ENCODE measurements at places on chromosomes 6 and 20.

GRCh38 chr6:34606477-34607265 is 50.5 kb upstream of the SPDEF start:
- DNase-seq = no peak

- no peak for DNase-seq
Measured at GRCh38 chr6:34970488-34970887, 81.4 kb downstream of the ANKS1A start.

DNA sequence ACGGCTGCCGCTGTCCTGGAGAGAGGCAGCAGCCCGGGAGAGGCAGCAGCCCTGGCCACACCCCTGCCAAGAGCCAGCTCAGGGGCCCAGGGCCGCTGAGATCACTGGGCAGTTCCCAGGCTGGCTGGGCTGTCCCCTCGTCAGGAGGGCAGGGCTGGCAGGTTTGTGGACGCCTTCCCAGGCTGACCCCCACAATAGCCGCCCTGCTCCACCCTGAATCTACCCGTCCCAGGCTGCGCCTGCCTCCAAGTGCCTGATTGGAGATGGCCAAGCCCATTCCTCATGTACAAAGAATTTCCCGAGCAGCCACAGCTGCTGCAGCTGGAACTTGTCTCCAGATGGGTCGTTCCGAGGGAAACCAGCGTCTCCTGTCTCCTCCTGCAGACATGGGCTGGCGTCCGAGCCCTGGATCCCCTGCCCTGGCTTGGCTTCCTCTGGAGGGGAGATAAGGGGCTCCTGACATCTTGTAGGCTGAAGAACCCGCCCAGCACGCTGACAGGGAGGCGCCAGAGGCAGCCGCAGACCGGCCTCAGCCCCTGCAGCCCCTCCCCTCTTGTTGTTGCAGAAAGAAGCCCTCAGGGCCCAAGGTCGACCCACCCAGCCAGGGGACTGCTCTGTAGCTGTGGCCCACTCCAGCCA is 9.4 kb upstream of the GATA5 start:
- DNase-seq = no peak

GRCh38 chr6:781350-781961 is 88.5 kb upstream of the EXOC2 start:
- DNase-seq = no peak

- DNase-seq = no peak
Measured at GRCh38 chr20:3730803-3731672, 1.4 kb upstream of the HSPA12B start.

DNA sequence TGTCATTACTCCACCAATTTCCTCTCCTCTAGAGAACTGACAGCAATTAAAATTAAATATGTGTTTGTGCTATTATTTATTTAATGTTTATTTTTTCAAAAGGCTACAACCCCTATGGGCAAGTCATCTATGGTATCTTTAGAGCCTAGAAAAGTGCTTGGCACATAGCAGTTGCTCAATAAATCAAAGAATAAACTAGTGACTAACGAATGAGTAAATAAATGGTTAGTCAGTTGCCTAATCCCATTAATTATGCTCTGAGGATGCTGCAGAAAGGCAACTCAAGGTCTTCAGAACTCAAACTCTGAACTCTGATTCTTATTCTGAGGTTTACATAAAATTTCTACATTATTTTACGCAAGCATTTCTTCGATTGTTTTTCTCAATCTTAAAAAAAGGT is 193.0 kb upstream of the TSHZ2 start:
- no peak for DNase-seq

DNA sequence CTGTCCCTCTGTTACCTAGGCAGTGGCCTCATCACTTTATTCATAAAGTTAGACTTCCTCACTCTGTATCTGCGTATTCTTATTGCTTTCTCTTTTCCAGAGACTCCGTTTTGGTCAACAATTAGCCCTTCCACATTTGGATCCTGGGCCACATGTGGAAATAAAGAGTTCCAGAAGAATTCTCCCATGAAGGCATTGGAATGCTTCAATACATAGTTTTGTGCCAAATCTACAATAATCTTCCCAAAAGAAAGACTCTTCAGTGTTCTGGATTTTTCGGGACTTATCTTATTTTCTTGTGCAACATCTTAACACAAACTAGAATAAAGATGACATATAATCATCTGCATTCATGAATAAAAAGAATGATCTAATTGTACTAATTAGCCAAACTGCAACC is 187.7 kb upstream of the BMP2 start:
- DNase-seq = no peak

GRCh38 chr6:23533944-23534343 is 592.1 kb upstream of the NRSN1 start:
- DNase-seq = no peak

GRCh38 chr6:105985816-105986632 is 100.1 kb upstream of the PRDM1 start:
- no peak for DNase-seq

DNA sequence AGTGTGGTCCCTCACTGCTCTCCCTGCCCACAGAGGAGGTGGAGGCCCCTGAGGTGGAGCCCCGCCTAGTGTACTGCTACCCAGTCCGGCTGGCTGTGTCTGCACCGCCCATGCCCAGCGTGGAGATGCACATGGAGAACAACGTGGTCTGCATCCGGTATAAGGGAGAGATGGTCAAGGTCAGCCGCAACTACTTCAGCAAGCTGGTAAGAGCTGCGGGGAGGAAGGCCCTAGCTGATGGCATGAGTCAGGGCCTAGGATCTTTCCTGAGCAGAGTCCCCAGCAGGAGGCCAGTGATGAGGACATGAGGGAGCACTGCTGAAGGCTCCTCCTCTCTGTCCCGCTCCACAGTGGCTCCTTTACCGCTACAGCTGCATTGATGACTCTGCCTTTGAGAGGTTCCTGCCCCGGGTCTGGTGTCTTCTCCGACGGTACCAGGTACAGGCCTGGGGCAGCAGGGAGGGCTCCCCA is 11.2 kb downstream of the PCIF1 start:
- no peak for DNase-seq

DNA sequence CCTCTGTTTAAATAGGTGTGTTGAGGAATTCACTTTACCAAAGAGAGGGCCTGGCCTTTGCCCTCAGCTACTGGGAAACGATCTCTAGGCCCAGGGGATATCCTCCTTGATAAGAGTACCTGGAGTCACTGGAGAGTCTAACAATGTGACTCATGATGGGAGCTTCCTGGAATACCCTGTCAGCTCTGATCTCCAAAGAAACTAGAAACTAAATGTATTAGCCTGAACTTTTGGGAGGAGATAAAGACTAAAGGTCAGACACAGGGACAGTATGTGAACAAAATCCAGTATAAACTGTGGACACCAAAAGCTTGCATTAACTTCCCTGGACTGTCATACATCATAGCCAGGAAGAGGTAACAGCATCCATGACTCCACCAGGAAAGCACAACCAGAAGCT is 148.5 kb downstream of the RNGTT start:
- no peak for DNase-seq

GRCh38 chr6:46420921-46421638 is 70.2 kb downstream of the RCAN2 start:
- no peak for DNase-seq

DNA sequence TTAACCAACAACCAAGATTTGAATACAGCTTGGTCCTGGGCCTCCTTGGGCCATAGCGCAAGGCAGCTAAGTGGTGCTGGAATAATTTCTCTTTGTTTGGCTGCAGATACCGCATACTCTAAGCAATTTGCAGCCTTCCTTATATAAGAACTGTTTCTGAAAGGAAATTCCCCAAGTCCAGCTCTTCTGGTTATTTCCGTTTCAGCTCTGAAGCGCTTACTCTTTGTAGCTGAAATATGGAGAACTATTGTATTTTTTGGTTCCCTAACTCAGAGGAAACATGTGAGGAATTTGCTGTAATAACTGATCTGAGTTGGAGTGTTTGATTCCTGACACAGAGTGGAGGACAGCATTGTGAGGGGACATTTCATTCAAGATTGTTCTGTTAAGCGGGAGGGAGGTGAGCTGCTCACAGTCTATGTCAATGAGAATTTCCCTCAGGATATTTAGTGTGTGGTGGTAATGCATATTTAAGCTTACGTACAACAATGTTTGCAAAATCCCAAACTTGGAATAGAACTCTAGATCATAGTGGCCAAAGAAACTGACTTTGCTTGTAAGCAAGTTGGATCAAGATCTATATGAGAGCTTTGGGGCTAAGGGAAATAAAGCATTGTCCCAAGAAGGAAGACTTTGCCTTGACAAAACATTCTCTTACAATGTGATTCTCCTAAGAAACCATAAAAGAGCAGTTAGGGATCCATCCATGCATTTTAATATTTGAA is 576.6 kb upstream of the FLRT3 start:
- no peak for DNase-seq

GRCh38 chr20:37879843-37880242 is 23.1 kb upstream of the VSTM2L start:
- no peak for DNase-seq

DNA sequence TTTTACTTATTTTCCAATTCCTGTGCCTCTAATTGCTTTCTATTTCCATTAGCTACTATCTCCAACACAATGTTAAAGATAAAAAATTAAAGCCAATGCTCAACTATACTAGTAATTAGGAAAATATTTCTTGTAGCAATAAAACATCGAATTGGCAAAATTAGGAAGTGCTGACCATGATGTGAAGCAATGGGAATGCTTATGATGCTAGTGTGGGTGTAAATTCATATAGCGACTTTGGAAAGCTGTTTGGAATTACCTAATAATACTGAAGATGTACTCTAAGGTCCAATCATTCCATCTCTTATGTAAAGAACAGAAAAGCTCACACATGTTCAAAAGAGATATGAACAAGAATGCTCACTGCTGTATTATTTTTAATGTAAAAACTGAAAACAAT is 78.2 kb downstream of the UBE3D start:
- DNase-seq = no peak

DNA sequence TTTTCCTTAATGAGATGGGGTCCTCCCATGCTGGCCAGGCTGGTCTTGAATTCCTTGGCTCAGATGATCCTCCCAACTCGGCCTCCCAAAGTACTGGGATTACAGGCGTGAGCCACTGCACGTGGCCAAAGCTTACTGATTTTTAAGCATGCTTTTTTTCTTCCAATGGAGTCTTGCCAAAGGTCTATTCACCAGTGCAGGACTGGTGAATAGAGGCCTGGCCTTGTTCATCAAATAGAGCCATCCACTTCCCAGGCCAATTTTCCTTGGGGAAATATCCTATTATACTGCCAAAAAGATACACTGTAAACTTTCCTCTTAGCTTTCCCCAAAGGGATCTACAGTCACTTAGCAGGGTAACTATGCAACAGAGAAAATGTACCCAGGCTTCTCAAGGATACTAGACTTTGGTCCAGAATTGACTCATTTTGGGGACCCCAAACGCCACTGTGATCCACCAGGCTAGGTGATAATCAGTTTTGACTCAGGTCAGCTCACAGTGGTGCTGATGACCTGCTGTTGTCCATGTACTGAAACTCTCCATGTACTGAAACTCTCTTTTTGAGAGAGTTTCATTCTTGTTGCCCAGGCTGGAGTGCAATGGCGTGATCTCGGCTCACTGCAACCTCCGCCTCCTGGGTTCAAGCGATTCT is 91.8 kb downstream of the REPS1 start:
- DNase-seq = no peak

DNA sequence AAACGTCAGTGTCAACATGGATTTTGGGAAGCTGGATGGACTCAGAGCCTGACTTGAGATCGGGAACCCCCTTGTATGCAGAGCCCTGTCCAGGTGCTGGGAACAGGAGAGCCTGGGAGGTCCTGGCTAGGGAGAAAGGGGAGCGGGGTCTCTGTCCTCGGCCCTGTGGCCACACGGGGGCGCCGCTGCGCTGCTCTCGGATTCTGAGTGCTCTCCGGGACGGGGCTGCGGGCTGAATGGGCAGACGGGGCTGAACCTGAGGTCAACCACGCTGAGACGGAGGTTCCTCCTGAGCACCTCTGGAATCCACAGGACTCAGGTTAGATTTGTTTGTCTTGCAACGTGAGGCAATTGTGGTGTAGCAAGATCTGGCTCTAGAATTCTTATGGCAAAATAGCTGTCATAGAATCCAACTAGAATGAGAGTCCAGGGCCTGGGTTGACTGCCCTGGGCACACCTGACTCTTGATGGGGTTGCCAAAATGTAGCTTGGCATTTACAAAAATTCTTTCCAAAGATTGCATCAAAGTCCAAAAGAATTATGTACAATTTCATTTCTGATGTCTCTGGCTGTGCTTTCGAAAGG is 20.6 kb upstream of the HLA-F start:
- DNase-seq = peak; percentile 14

DNA sequence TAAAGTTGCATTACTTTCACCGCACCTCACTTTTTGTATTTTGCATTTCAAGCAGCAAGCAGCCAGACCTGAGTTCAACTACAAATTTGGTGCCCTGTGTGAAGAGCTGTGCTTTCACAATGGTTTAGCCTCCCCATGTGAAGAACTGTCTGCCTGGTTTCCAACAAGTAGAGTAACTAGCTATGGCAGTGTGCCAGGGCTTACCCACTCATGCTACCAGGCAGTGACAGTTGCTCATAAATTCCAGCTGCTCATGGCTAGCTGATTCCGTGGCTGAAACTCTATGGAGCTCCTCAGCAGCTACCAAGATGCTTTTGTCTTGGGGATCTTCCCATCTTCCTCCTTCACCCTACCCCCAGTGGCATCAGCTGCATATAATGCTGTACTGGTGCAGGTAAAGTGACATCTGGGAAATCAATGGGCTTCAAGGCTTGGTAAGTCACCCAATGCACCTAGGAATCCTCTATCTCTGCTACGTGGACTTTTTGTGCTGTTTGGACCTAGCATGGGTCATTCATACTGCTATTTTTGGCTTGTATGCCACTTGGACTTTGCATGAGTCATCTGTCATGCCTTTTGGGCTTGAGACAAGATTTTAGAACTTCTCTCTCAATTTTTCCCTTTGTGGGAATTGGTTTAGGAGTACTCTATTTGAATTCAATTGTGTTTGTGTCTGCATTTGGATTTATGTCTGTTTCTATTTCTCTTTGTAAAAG is 176.5 kb upstream of the GJE1 start:
- DNase-seq = no peak

- DNase-seq = no peak
Measured at GRCh38 chr6:63434943-63435342, 115.2 kb upstream of the LGSN start.

GRCh38 chr20:54048481-54048880 is 21.9 kb downstream of the BCAS1 start:
- no peak for DNase-seq

DNA sequence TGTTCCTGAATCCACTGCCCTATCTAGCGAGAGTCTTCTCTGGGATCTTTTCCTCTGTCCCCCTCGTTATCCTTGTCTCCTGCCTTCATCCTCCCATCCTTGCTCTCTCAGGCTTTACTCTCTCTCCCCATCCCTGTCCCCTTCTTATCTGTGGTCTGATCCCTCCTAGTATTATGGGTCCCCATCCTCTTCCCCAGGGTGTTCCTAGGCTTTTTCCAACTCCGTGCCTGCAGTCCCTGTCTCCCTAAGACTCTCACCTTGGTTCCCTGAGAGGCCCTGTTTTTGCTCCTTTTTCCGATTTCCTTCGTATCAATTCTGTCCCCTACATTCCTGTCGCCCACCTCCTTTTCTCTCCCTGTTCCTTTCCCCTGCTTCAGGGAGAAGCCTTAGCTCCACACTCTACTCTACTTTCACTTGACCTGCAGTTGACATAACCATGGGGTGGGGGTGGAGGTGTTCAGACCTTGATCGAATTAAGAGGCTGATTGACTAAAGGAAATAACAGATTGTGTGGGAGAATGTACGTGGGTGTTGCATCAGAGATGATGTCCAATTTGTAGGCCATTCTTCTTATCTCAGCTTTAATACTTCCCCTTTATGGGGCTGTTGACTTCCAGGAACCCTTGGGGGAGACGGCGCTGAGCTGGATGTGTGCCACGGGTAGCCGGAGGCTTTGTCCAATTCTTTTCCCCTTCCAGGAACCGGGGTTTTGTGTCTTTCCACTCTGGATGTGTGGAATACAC is 905 bp downstream of the PPARD start:
- DNase-seq = no peak

- DNase-seq = no peak
Measured at GRCh38 chr6:38182426-38182825, 362.9 kb downstream of the ZFAND3 start.
